ENCODE measurements at places on chromosomes 6 and 20.
A peak's percentile ranks its signal among the peaks of the same experiment; 100 is the strongest.

DNA sequence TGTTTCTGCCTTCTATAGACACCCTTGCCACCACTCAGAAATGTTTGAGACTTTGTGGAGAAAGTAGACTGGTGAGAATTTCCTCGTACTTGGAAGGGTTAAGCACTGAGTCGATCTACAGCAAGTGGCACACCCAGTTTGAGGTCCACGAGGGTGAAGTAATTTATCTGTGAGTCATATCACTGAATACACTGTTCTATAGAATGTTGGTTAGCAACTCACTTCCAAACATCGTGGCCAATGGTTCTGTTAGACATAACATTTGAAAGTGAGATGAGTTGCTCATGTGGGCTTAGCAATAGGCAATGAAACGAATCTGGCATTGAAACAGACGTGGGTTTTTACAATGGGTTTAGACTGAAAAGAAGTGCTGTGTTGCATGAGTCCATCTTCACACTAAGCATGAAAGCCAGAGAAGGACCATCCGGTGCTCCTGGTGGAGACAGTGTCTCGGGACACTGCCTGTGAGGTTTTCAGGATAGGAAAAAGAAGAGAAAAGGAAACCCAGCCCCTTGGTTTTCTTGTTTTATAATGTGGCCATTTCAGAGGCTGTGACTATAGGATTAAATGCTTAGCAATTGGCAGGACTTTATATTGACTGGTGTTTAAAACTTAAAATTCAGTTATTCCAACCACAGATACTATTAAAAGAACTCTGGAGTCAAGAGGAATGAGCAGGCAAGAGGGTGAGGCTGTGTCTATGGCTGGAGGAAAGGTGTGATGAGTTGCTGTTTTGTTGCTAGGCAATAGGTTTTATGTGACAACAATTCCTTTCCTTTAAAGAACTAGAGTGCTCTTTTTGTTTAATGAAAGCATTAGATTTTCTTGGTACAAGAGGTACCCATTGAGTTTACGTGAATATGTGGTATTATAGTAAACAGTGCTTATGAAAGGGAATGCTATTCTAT is 31.0 kb upstream of the EZR start:
- DNase-seq: peak; percentile 92

DNA sequence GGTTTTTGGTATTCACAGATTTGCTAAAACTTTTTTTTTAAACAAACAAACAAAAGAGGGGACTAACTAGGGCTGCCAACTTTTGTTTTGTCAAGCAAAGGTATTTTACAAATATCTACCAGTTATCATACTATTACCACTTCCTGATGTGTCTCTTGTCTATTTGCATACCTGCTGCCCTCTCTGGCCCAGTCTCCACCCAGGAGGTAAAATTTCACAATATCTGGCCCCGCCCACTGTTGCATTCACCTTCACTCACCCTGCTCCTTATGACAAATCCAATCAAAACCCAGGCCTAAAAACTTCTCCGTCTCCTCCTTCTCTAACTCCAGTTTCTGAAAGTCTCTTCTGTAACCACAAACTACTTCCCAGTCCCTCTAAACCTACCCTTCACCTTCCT is 82.2 kb downstream of the TRERF1 start:
- DNase-seq: no peak

DNA sequence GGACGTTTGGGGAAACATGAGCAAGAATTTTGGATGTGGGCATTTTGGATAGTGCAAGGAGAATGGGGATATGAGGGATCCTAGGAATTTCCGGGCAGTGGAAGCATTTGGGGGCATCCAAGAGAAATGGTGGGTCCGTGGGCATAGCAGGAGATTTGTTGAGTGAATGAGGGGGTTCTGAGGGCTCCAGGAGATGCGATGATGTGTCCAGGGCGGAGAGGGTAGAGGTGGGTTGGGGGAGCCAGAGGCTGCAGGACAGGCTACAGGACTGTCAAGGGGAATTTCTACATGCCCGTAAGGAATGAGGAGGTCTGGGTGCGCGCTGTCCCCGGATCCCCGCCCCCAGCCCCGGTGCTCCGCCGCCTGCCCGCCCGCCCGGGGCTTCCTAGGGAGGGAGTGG is 364 bp downstream of the FRS3 start:
- no peak for DNase-seq

DNA sequence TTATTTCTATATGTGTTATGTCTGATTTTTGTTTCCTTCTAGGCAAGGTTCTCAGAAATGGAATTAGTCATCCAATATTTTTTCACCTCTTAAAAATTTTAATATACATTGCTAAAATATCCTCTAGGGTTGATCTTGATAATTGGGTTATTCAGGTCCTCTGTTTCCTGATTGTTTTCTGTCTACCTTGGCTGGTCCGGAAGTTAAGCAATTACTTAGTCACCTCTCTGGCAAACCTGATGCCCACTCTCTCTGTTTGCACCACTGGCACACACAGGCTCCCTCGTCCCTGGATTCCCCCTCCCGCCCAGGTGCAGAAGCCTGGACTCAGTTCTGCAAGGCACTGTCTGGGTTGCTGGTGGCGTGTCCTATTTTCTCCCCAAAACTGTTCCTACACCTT is 27.7 kb downstream of the CST9L start:
- no peak for DNase-seq

DNA sequence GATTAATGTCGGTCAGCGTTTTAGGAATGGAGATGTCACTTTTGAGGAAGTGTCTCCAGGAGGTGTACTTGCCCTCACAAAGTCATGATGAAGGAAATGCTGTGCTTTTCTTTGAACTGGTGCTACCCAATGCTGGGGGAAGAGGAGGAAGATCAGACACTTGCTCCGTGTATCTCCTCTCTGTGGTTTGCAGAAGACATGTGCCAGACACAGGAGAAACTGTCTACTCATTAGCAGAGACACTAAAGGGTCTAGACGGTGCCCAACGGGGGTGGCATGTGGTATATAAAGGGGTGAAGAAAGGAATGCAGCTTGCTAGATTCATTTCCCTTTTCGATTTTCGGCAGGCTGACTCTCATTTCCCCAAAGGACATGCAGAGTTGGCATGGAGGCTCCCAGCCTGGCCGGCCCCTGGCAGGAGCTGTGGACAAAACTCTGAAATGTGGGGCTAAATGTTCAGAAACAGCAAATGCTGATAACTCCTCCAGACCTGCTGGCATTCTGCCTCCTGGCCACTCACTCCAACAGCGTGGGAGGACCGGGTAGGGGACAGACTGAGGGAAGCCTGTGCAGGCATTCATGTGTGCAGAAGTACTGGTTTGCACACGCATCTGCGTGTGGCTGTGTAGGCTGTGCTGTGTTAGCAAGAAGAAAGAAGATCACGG is 59.6 kb upstream of the QKI start:
- peak; percentile 13 for DNase-seq

DNA sequence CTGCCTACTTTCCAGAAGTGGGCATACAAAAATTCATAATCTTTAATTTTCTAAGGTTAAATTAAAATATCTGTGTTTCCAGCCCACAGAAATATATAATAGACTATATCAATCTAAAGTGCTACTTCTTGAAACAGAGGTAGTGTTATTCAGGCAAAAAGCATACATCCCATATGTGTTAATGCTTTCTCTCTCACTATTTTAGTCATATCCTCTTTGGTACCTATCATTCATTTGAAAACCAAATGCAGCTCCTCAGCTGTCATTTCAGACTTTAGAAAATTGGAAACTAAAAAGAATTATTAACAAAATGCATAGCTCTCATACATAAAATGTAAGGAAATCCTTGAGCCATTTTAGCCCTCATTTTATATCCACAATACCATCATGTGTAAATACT is 925 bp downstream of the FHL5 start:
- no peak for DNase-seq

DNA sequence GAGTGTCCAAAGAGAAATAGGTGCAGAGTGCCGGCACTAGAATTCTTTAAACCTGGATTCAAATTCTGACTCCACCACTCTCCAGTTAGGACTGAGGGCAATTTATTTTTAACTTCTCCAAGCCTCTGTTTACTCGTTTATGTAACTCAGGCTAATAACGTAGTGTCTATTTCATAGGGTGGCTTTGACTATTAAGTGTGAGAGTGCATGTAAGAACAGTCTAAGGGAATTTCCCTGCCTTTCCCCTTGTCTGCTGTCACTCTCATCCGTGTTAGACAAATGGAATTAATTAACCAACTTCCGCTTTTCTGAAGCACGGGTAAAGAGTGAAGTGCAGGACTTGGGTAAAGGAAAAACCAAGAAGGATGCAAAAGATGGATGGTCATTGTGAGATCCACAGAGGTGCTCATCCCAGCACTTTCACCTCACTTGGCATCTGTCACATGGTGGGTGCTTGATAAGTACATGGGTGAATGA is 4.1 kb upstream of the ZKSCAN8 start:
- DNase-seq: peak; percentile 82

DNA sequence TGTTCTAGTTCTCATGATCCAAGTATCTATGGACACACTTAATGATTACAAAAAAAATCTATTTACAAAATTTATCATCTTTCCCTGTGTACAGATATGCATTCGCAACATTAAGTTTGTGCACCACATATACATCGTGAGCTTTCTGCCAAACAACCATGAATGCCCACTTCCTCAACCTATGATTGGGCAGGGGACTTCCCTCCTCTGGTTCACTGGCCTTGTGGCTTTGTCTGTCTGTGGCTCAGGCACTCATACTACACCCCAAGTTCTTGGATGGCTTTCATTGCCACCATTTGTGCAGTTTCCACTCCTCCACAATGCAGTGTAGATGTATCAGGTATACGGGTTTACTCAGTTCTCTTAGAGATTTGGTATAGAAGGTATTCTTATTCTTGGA is 74.9 kb downstream of the HS3ST5 start:
- DNase-seq: no peak

GRCh38 chr20:13174402-13174801 is 46.7 kb upstream of the ISM1 start:
- DNase-seq: no peak

DNA sequence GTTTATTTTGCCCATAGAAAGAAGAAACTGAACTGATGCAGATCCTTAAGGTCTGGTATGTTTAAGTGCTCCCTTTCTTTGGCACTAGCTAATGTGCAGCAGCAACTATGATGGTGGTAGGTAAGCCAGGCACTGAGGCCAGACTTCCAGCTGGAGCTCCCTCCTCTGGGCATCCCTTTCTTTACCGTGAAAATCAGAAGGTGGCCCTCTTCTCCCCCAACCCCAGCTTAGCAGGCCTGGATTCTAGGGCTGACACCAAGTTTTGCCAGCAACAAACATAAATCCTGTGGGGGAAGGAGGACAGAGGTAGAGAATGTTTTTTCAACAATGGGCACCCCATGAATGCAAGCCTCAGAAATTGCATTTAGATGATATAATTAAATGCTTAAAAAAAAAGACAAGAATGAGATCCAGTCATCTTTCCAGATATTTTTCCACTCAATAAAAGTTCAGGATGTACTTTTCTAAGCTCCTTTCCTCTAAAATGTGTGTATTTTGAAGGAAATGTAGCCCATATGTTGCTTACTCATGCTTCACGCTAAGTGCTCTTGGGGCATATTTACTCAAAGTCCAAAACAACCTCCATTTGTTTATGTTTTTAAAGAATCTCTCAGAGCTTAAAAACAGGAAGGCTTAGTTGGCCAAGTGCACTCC is 123.9 kb upstream of the NXT1 start:
- DNase-seq: no peak

GRCh38 chr6:81767163-81767891 is 14.8 kb upstream of the TENT5A start:
- DNase-seq: peak; percentile 38

DNA sequence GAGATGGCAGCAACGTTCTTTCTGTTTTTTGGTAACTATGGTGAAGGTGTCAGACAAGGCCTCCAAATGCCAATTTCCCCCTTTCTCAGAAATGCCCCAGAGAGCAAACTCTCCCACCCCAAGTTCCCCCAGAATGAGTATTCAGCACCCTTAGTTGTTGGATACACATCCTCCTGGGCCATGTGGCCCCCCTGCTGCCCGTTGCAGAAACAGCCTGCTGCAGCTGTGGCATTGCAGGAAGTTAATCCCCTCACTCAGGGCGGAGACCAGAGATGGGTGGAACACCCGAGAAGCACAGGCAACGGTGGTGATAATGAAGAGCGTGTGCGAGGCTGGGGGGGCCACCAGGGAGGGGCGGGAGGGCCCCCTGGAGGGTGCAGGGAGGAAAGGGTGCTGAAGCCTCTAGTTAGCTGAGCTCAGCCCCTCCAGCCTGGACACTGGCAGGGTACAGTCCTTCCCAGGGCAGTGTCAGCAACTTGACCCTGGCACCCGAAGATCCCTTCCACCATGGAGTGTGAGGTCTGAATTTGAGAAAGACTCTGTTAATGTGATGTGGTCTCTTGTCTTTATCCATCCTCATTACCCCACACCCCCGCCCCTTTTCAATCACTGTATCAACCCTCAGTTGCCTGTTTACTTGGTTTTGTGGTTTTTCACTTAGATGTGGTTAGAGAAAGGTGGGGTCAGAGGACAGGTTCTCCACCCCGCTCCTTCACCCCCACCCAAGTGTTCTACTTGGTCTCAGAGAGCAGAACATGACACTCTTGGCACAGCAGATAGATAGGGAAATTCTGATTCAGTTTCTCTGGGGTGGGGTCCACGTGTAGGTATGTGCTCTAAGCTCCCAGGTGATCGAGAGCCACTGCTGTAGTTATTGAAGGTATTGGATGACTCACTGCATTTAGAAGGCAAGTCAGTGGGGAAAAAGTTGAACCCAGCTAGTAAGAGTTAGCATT is 208.8 kb upstream of the SUPT3H start:
- DNase-seq: no peak

All from OCI-M1 (cell line).